ENCODE measurements at places on chromosomes 5 and 9.
A peak's percentile ranks its signal among the peaks of the same experiment; 100 is the strongest.

DNA sequence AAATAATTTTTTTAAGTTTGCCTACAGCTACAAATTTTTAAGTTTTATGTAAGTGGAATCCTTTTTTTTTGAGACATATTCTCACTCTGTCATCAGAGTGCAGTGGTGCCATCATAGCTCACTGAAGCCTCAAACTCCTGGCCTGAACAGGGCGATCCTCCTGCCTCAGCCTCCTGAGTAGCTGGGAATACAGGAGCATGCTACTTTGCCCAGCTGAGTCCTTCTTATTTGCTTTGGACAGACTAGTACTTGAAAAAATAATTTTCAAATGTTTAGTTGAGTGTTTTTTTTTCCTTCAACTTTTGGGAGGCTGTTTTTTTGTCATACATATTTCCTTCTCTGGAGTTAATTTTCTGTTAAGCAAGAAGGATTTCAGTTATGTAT, 7.4 kb downstream of the GAPVD1 start:
- no peak for DNase-seq

DNA sequence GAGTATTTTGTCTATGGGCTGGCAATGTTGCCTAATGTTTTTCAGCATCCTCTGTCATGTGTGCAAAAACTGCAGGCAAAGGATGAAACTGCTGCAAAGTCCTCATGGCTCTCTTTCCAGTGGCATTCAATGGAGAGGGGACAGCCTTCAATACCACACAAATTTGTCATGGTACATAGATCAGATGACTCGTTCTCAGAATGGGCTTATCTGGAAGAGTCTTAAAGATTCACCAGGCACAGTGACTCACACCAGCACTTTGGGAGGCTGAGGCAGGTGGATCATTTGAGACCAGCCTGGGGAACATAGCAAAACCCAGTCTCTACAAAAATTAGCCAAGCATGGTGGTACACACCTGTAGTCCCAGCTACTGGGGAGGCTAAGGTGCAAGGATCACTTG, 5.3 kb downstream of the CDKN2AIPNL start:
- DNase-seq: no peak

GRCh38 chr9:100485196-100485595, 12.2 kb downstream of the TMEFF1 start:
- no peak for DNase-seq

- DNase-seq: no peak
Measured at GRCh38 chr5:115243412-115243811, 19.3 kb downstream of the PGGT1B start.

- no peak for DNase-seq
Measured at GRCh38 chr5:88647901-88648300, 235.1 kb downstream of the MEF2C start.

- peak; percentile 34 for DNase-seq
Measured at GRCh38 chr5:139863855-139864558, 68.4 kb downstream of the PSD2 start.

GRCh38 chr5:142286111-142286510, 38.7 kb downstream of the SPRY4 start:
- DNase-seq: no peak

- no peak for DNase-seq
Measured at GRCh38 chr9:34927061-34927460, 31.0 kb upstream of the PHF24 start.

- no peak for DNase-seq
Measured at GRCh38 chr5:60287174-60287771, 393.7 kb upstream of the PDE4D start.

DNA sequence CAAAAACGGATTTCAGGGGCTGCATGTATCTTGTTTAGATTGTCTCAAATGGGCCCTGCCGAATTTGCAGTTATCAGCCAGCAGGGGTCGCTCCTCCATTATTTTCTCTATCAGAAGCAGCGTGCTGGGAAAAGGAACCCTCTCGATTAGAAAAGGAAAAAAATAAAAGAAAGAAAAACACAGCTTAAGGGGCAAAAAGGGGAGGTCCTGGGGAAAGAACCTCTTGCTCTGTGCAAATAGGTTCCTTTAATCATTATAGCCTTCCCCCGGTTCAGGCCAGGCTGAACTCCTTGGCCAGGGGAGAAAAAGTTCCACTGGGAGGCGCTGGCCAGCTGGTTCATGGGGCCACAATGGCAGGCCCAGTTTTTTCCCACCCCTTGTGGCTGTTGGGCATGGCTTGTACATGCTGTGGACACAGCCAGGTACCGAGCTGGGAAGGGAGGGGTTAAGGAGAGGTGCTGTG, 25.0 kb upstream of the CAPSL start:
- no peak for DNase-seq
